ENCODE measurements at places on chromosomes 3 and 15.

- DNase-seq = no peak
Measured at GRCh38 chr15:80483725-80484161, 79.6 kb downstream of the ARNT2 start.

GRCh38 chr3:48762816-48763215 is 45.8 kb upstream of the IP6K2 start:
- no peak for DNase-seq

DNA sequence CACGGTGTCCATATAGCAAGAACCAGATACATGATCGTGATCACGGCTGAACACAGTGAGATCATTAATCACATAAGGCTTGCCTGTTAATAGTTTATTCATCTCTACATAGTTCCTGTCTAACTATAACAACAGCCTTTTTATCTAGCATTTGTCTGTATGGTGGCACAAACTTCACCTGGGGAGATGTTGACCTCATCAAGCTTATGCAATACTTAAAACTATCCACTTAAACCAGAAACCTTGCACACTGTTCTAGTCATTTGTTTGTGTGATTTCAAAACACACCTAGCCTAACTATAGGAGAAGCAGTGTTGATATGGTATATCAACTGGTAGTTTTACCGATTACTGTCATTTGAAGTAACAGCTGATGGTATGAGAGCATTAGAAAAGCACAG is 124.8 kb downstream of the VPS13C start:
- DNase-seq = no peak

DNA sequence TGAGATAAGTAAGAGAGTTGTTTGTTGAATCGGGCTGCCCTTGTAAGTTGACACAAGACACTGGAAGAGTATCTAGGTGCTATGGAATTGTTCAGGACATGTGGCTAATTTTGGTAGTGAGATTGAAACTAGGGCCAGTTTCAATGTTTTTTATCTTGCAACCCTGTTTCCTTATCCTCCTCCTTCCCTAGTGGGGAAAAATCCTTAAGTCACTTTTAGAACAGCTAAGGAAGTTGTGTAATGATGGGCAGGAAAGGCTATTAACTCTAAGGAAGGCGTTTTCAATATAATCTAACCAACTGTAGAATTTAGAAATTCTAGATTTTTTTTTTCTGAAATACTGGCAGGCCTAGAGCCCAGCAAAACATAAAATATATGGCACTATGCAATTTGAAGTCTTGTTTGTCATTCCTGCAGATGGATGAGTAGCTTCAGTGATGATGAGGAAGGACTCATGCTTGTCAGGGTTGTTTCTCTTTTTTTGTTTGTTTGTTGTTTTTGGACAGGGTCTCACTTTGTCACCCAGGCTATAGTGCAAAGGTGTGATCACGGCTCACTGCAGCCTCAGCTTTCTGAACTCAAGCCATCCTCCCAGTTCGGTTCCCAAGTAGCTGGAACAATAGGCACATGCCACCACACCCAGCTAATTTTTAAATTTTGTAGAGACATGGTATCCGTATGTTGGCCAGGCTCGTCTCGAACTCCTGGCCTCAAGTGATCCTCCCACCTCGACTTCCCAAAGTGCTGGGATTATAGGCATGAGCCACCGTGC is 27.6 kb upstream of the ADAMTS9 start:
- no peak for DNase-seq

GRCh38 chr3:60803216-60804173 is 447.8 kb downstream of the FHIT start:
- DNase-seq = no peak

Measured in iPS DF 19.7 (cell line).